Stimulated activated CD4-positive, alpha-beta T cell treated with anti-CD3 and anti-CD28 coated beads, Interleukin-1b, Interleukin-23, amount 100 ng/mL, for 1 hour (primary cell): ENCODE measurements at places on chromosomes 1 and 21.

- DNase-seq: no peak
These were observed 37.8 kb downstream of the PLEKHO1 start for GRCh38 chr1:150187560-150187931.

DNA sequence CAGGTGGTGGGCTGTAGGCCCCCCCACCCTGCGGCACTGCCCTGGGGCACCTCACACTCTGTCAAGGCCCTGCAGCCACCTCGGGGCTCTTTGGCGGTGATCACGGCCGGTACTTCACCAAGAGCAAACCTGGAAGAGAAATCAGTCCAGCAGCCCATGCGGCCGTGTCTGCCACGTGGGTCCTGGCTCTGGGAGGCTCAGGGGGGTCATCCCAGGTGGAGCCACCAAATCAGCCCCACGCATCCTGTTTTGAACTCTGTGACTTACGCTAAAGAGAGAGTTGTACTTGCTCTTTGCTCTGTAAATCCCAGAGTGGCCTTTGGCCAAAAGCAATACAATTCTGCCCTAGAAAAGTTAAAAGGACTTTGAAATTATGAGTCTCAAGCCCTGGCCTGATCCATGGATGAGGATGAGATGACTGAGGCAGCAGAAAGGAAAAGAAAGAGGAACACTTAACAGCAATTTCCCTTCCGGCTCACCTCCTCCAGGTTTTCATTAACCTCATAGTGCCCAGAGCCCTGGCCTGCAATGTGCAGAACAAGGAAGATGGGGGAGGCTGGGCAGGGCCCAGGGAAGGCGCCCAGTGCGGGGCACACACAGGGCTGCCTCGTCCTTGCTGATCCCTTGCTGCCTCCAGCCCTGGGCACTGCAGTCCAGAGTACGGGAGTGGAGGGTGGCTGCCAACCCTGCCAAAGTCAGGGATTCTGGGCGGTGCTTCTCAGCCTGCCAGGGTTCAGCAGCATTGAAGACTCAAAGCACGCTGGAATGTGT is 337.0 kb downstream of the MATN1 start:
- no peak for DNase-seq

- DNase-seq: no peak
These were observed 37.0 kb downstream of the ARHGEF11 start for GRCh38 chr1:157008502-157008901.

GRCh38 chr1:70143048-70143659 is 62.2 kb downstream of the LRRC40 start:
- no peak for DNase-seq

GRCh38 chr1:24501371-24502064 is 1.1 kb upstream of the RCAN3 start:
- DNase-seq: no peak

GRCh38 chr21:33802481-33802880 is 113.1 kb downstream of the ATP5PO start:
- no peak for DNase-seq

DNA sequence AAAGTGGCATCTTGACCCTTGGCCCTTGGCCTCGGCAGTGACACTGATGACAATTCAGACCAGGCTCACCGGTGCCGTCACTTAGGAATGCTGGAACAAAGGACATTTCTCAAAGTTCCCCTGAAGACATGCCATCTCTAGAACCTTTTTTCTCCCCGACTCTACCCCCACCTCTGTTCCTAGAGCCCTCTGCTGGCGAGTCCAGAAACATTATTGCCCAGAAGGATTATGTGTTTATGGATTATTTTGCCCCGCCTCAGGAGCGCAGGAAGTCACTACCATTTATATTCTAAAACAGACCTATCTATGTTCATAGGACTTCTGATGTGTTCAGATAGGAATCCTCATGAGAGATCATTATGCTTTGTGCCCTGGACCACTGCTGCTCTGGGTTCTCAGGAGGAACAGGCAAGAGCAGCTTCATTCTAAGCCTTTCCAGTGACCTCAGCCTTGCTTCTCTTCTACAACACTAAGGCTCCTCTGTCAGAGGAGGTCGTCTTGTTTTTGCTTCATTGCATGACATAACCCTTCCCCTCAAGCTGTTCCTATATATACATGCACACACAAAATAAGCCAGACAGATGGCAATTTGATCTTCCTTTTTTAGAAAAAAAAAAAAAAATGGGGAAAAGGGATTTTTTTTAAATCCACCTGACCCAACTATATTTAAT is 12.4 kb upstream of the SHISA4 start:
- DNase-seq: no peak

- no peak for DNase-seq
These were observed 27.5 kb upstream of the SLC44A3 start for GRCh38 chr1:94792473-94793295.

DNA sequence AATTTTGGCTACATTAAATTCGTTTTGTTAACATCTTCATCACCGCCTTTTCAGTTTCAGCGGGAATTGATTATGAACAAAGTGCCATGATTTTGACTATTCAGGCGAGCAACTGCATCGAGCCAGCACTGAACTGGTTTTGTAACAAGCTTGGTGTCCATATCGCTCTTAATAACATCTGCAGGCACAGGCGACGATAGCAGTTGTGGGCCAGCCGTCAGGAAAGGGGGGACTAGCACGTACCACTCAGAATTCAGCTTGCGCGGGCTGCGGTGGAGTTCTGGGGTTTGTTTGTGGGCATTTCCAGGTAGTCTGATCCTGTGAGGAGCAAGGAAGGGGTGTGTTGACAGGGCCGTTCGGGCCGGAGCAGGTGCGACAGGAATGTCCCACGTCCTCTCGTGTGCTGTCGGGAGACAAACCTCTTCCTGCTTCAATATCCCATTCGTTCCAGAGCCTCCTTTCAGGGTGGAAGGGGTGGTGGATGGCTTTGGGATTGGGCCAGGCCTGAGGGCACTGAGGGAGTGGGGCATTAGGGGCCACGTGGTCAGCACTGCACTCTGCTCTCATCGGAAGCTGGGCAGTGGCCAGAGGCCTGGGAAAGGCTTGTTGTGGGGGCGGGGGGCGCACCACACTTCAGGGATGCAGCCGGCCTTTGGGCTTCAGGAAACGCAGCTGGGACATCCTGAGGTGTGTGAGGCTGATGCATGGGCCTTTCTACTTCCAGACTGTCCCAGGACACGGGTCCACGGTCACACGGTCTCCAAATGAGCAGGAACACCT is 39.1 kb downstream of the SKI start:
- no peak for DNase-seq

DNA sequence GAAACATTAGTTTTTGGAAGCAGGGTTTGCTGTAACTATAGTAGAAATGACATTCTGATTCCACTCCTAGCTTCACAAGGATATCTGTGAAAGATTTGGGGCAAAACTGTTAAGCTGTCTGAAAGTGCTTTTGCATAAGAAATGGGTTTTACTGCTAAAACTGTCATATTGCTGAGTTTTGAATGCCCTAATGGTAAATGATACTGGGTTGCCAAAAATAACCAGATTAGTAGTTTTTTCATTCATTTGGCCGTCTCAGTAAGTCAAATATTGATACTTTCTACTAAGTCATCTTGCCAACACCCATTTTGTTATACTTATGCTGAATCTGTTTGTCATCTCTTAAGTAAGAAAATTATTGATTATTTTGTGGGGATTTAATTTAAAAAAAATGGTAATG is 399 bp upstream of the PTPRC start:
- no peak for DNase-seq

GRCh38 chr1:165481820-165482532 is 37.0 kb upstream of the RXRG start:
- no peak for DNase-seq

GRCh38 chr21:35895598-35895997 is 164.7 kb downstream of the SETD4 start:
- no peak for DNase-seq

- DNase-seq: no peak
These were observed 67.2 kb upstream of the B3GALNT2 start for GRCh38 chr1:235571482-235571881.

DNA sequence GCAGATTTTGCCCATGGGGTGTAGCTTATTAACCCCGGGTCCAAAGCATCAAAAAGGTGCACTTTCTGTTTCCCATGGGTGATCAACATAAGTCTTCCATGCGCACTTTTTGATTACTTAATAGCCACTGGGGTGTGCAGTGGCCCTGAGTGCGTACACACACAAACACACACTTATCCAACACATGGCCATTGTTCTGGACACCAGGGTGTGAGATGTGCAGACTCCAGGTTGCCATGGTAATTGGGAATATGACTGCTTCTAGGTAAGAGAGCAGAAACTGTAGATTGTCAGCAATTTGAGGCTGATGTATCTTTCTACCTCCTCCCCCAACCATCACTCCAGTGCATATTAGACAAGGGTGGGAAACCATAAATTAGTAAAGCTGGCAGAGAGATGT is 68.8 kb downstream of the MAB21L3 start:
- DNase-seq: no peak

- DNase-seq: no peak
These were observed 38.4 kb upstream of the SPAG17 start for GRCh38 chr1:118223426-118223825.

- no peak for DNase-seq
These were observed 37.3 kb downstream of the RGL1 start for GRCh38 chr1:183841950-183842794.

DNA sequence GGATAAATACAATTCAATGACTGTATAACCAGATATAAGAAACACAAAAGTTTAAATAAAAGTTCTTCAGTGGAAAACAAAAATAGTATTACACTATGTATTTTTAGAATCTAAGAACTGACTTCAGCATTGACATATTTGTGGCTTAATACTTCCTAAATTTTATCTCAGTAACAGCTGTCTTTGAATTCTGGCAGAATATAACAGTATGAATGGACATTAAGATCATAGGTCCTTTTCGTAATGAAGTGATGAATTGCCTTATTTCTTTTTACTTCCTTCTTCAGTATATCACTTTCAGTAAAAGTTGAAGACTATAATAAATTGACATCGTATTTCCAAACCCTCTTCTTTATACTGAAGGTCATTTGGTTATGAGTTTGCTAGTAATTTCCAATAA is 1030.0 kb downstream of the MRPL39 start:
- no peak for DNase-seq

GRCh38 chr1:173223031-173223380 is 15.9 kb upstream of the TNFSF4 start:
- DNase-seq: no peak

- DNase-seq: no peak
These were observed 36.7 kb downstream of the CTNNBIP1 start for GRCh38 chr1:9873385-9873784.

GRCh38 chr1:171220081-171220420 is 28.2 kb upstream of the FMO1 start:
- DNase-seq: no peak

GRCh38 chr1:43541141-43541540 is 10.5 kb downstream of the PTPRF start:
- no peak for DNase-seq
